ENCODE measurements at places on chromosomes 13 and 19. TPM values are rescaled to one million over a fixed set of nuclear protein-coding genes. Genes with fewer than 3 reads are reported as not detected.

- H3K27ac ChIP-seq, result no peak overlapping the region
- no peak for DNase-seq
- H3K36me3 ChIP-seq, result no peaks in the 10 kb centered on the region
- H3K4me1 ChIP-seq, result peaks cover 41% of the 10 kb centered on the region
- H3K27me3 ChIP-seq, result no peaks in the 10 kb centered on the region
These were observed 79.5 kb downstream of the KLF5 start for GRCh38 chr13:73138276-73138637.

The ATXN8OS gene
- total RNA-seq, result not detected

- peaks cover 53% of the 10 kb centered on the region for H3K4me1 ChIP-seq
- no peaks in the 10 kb centered on the region for H3K27me3 ChIP-seq
- no peak overlapping the region for H3K27ac ChIP-seq
- DNase-seq, result no peak
- H3K36me3 ChIP-seq, result no peaks in the 10 kb centered on the region
- no peak overlapping the region for H3K4me3 ChIP-seq
These were observed 28.8 kb downstream of the ACTN4 start for GRCh38 chr19:38676023-38676877.

DNA sequence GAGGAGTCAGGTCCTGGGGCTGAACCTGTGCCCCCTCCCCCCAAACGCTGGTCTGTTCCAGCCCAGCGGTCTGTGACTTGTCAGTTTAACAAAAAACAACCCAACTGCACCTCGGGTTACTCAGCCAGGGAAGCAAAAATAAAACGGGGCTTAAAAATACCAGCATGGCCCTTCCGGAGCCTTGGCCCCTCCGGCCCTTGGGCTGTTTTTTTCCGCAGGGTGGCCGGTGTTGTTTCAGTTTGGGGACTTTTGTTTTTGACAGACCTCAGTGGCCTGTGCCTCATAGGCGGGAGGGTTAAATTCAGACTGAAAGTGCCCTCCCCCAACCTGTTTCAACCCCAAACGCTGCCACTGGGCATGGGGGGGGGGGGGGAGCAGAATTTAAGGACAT is 4.0 kb downstream of the TCF3 start:
- no peak for DNase-seq
- H3K36me3 ChIP-seq, result no peaks in the 10 kb centered on the region
- no peak overlapping the region for H3K4me3 ChIP-seq
- no peak overlapping the region for H3K27ac ChIP-seq
- H3K4me1 ChIP-seq, result no peaks in the 10 kb centered on the region

- H3K36me3 ChIP-seq, result no peaks in the 10 kb centered on the region
- no peak for DNase-seq
- no peak overlapping the region for H3K4me3 ChIP-seq
- H3K27me3 ChIP-seq, result no peaks in the 10 kb centered on the region
These were observed 221.4 kb upstream of the SLC10A2 start for GRCh38 chr13:103287659-103288058.

DNA sequence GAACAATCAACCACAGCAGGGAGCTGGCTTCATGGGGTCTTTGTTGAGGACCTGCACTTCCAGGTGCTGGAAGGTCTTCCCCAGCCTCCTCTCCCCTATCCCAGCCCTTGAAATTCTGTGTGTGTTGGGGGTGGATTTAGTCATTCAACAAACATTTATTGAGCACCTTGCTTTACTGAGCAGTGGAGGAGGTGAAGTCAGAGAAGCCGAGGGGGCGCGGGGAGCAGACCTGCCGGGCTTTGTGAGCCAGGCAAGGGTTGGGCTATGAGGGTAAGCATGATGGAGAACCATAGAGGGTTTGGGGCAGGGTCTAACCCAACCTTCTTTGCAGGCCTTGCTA is 3.5 kb upstream of the C19orf85 start:
- H3K27ac ChIP-seq, result no peak overlapping the region
- no peaks in the 10 kb centered on the region for H3K27me3 ChIP-seq
- DNase-seq, result no peak
- H3K36me3 ChIP-seq, result no peaks in the 10 kb centered on the region
- H3K4me1 ChIP-seq, result no peaks in the 10 kb centered on the region
- H3K4me3 ChIP-seq, result no peak overlapping the region

DNA sequence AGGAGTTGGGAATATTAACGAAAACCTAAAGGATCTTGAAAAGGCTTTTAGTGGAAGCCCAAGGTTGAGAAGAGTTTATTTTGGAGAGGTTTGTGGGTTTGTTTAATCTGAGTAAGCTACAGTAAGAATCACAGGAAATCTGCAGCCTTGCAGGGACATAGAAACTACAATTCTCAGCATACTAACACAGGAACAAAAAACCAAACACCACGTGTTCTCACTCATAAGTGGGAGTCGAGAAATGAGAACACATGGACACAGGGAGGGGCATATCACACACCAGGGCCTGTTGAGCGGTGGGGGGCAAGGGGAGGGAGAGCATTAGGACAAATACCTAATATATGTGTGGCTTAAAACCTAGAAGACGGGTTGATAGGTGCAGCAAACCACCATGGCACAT is 8.7 kb upstream of the SIAH3 start:
- no peak overlapping the region for H3K27ac ChIP-seq
- H3K4me1 ChIP-seq, result no peaks in the 10 kb centered on the region
- H3K27me3 ChIP-seq, result no peaks in the 10 kb centered on the region
- no peaks in the 10 kb centered on the region for H3K36me3 ChIP-seq

DNA sequence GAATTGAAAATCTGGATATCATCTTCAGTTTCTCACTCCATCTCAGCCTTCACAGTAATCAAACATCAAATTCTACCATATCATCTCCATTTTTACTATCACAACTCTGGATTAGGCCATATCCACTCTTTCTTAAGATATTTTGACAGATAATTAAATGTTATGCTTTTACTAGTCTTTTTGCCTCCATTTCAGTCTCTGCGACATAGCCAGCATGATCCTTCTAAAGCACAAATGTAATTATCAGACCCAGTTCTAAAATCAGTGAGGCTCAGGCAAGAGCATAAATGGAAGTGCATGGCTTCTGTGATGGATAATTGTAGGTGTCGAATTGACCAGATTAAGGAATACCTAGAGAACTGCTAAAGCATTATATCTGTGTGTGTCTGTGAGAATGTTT is 307.7 kb downstream of the PCDH20 start:
- H3K4me1 ChIP-seq, result no peaks in the 10 kb centered on the region
- H3K27me3 ChIP-seq, result no peaks in the 10 kb centered on the region
- DNase-seq, result no peak

DNA sequence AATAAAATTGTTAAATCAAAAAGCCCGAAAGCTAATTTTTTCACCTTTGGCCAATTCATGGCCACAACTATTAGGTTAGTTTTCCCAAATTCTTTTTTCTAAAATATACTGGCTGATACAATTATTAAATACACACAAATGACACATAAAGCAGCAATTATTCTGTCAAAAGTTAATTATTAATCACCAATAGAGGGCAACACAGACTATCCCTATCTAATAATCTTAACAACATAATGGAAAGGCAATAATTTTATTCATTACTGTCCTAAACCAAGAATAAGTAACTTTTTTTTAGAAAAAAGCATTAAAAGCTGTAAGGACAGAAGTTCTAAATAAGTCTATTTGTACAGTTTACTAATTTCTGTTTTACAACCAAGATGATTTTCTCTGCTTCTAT is 51.7 kb downstream of the KATNAL1 start:
- H3K36me3 ChIP-seq, result no peaks in the 10 kb centered on the region
- H3K4me1 ChIP-seq, result no peaks in the 10 kb centered on the region
- no peak for DNase-seq

The NKG7 gene
- 0.98 TPM for total RNA-seq

Measured in pancreas (tissue), 10 donors.